ENCODE measurements at places on chromosomes 2 and 18. TPM values are rescaled to one million over a fixed set of nuclear protein-coding genes. Genes with fewer than 3 reads are reported as not detected.

The RPS27A gene
- total RNA-seq, result 556 TPM

- DNase-seq, result peak; percentile 28
Measured at GRCh38 chr2:180033993-180034894, 27.1 kb upstream of the CWC22 start.

The INPP5D gene
- total RNA-seq, result 6.8 TPM

The SLC4A1AP gene
- 34.8 TPM for total RNA-seq

The IL1B gene
- total RNA-seq, result not detected

DNA sequence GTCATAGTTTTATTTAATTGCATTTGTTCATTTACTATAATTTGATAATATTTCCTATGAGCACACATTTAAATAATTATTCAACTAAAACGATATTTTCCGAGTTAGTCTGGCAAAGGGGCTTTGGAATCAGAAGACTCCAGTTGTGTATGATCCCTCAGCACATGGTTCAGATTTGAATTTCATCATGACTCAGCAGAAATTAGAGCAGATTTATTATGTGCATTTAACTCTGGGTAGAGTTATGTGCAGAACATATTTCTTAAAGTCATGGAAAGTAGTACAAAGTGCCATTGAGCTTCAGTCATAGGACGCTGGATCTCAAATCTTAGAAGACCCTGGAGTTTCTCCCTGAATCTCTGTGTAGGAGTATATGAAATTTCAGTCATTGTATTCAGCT lies 106.7 kb downstream of the ADCYAP1 start:
- DNase-seq, result no peak

- DNase-seq, result peak; percentile 67
Measured at GRCh38 chr2:170361090-170361936, 183.4 kb downstream of the MYO3B start.

The ESPNL gene
- 4.3 TPM for total RNA-seq

- DNase-seq, result no peak
Measured at GRCh38 chr2:227035711-227036367, 128.2 kb downstream of the COL4A4 start.

DNA sequence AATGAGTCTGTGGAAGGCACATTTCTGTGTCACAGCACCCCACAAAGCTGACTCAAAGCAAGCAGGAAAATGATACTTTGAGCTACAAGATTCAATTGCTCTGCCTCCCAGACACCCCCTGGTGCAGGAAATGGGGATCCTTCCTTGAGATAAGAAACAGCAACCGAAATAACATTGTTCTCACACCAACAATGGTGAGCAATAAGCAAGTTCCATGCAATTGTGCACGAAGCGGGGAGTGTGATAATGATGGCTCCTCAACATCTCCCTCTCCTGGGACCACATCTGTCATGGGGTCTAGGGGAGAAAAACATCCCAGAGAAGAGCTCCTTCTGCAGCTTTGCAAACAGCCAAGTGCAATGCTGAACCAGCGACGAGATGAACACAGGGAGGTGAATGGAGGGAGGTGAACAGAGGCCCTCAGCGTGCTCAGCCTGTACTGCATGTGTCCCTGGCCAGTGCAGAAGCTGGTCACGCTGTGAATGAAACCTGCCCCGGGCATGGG lies 67.7 kb downstream of the PDCL3 start:
- no peak for DNase-seq

DNA sequence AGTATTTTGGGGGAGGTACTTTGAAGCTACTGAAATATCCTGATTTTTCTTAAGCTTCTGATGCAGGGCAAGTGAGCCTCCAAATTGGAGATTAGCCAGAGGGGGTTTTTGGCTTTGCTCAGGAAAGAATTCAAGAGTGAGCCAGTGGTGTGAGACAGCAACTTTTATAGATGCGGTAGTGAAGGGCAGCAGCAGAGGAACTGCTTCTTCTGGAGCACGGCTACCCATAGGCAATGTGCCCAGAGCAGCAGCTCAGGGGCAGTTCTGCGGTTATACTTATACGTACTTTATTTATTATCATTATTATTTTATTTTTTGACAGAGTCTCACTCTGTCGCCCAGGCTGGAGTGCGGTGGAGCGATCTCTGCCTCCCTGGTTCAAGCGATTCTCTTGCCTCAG lies 19.8 kb upstream of the NT5DC4 start:
- no peak for DNase-seq

DNA sequence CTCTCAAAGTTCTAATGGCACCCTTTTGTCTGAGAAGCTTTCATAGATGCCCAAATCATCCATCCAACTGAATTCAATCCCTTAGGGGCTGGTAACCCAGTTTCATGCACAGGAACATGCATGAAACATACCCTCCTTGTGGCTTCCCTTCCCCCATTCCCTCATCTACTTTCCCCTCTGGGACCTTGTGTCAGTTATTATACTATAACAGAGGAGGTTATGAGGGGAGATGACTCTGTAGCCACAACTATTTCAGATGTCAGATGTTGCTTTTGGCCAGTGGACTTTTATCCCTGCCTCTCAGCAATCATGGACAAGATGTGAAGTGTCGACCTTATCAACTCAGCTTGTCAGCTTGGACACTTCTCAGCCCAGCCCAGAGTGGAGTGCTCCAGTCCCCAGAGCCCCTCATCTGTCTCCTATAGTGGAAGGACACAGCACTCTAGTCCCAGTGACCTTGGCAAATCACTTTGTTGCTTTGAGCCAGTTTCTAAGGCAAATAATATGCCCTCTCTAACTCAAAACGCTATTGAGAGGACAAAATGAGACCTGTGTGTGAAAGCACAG lies 8.4 kb downstream of the DHRS9 start:
- DNase-seq, result no peak

DNA sequence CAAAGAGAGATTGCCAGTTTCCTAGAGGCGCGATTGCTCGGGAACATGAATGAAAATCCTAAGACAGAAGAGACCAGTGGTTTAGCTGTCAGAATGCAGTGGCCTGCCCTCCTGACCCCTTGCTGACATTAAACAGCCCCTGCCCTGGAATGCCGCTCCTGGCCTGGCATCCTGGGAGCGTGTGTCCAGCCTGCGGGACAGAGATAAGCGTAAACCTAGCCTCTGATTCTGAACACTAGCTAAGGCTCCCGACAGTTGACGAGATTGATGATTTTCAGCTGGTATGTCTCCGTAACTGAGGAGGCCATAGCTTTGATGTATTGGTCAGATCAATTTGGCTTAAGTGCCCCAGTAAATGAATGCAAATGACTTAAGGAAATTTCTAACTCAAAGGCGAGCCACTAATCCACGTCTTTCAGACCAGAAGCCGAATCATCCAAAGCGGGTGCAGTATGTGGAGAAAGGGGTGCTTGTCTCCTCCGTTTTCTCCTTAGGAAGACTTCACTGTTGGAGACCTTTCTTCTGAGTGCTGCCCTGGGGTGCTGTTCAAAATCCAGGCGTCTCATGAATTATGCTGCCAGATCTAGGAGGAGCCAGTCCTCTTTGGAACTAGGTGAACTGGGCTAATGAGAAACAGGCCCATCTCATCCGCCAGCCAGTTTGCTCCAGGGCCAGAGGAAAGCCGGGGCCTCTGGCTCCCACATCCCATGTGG lies 142.5 kb upstream of the L3MBTL4 start:
- DNase-seq, result no peak

DNA sequence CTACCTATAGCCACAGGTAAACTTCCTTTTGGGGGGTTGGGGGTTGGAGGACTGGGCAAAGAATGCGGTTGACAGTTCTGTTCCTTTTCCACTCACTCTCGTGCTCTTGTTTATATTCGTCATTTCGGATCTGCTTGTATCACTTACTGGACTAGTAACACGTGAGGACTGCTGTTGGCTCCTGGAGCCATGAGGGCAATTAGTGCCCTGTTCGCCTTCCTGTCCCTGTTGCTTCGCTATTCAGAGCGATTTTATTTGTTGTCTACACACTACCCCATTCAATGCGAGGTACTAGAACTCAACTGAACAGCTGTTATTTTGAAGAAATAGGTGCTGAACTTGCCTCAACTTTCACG lies 1.1 kb downstream of the KCNJ3 start:
- DNase-seq, result no peak

GRCh38 chr2:132676999-132677398 lies 7.0 kb upstream of the LYPD1 start:
- DNase-seq, result no peak

- DNase-seq, result no peak
Measured at GRCh38 chr2:23838581-23838980, 88.3 kb downstream of the ATAD2B start.

DNA sequence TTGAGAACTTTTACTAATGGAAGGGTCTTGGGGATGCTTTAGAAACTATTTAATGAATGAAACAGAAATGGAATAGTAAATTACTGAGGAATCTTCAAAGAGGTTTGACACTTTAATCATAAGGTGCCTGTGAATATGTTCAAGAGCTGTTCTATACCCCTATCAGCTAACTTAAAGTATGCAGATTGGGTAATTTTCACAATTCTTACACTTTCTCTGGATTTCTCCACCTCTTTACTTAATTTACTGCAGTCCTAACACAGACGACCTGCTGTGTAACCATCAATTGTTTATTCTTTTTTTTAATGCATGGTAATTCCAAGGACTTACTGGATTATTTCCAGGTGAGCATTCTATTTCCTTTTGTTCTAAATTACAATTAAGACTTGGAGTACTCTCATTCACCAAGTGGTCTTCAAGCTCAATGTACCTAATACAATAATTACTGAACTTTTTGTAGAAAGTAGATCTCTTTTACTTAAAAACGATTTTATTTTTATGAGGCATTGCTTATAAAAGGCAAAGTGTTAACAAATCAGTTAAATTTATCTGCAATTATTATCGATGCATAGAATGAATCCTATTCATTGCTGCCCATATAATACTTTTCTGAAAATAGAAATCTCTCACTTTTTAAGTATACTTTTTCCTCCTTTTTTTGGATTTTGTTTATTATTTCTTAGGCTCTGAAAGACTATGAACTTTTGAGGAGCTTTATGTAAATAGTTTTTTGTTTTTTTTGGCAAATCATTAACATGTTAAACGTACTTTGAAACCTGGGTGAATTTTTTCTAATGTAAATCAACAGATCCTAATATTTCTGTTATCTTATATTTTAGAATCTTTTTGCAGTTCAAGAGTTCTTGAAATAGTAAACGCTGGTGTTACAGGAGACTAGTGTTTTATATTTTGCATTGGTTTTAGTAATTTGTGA lies 5.5 kb downstream of the VSNL1 start:
- DNase-seq, result no peak

DNA sequence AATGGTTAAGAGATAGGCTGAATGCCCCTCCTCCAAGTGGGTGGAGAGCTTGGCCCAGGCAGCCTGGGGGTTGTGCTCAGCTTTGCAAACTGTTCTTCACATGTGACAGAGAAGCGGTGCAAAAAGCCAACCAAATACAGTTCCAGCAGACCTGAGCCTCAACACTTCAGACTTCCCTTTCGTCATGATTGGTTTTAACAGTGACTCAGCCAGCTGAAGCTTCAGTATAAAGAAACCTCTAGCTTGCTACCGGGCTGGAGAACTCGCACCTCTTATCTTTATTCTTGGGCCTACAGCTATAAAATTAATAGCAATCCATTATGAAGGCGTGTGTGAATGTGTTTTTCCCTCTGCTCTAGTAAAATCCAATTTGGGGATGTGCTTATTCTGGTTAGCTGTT lies 20.0 kb downstream of the SETBP1 start:
- peak; percentile 44 for DNase-seq

DNA sequence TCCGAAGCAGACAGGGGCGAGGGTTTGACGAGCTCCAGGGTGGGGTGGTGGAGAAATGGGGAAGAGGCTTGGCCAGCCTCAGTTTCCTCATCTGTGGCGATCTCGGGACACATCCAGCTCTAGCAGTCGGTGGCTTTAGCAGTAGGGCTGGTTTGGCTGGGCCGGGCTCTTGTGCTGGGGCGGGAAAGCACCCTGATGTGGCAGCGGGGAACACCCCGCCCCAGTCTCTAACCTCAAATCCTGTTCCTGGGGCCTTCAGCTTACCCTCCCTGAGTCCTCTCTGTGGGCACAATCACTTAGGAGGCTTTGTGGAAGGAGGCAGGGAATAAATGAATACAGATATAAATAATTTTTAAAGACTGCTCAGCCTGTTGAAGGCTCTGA lies 26.5 kb upstream of the MCFD2 start:
- DNase-seq, result no peak

The VWA3B gene
- total RNA-seq, result 0.09 TPM

Data from cardiac muscle cell (in vitro differentiated cells and primary cell).